ENCODE measurements at places on chromosomes 7 and 10.

DNA sequence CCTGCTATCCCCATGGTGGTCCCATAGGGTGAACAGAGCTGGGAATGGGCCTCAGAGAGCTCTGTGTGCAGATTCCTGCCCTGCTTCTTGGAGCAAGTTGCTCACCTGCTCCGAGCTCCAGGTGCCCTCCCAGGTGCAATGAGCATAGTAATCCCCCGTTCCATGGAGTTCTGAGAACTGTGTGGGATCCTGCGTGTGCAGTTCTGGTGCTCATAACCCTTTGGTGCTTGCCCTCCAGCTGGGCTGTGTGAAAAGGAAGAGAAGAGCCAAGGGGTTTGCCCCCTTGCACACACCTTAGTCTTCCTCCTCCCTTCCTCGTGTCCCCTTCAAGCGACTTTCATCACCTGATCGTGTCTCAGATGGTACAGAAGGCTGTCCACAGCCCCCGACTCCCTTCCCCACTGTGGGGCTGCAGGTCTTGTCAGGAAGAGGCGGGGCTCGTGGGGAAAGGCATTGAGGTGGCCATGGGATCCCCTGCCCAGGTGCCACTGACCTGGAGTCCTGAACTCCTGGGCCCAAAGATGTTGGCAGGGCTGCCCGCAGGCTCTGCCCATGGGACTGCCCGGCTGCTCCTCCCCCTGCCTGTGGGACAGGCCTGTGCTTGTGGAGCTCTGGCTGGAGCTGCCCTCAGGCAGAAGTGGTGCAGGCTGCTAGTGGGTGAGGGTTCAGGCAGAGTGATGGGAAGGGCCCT lies 21.9 kb upstream of the ZNF488 start:
- DNase-seq = no peak

DNA sequence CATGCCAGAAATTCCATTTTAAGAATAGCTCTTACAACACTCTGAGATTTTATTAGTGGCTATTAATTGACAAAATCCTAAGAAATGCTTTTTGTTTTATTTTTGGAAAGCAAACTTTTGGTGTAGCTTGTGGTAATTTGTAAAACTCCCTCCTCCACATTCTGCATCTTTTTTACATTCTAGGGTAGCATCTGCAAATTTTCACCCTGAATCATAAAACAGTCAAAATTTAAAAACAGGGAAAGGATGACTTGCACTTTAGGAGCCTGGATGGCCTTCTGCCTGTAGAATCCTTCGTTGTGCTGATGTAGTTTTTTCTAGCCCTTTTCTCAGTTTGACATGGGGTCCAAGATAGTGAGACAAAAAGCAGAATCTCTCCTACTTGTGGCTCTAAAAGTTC lies 316.1 kb downstream of the ADRA2A start:
- peak; percentile 43 for DNase-seq

- no peak for DNase-seq
Observed at GRCh38 chr10:79146611-79147130, 77.9 kb downstream of the ZMIZ1 start.

GRCh38 chr10:10294184-10294880 lies 723.3 kb upstream of the CELF2 start:
- no peak for DNase-seq

- no peak for DNase-seq
Observed at GRCh38 chr10:11336722-11337162, 274.7 kb downstream of the USP6NL start.

All from left renal pelvis (tissue), 4 donors.